Occipital lobe (tissue), 3 donors: ENCODE measurements at places on chromosomes 4 and X. TPM values are rescaled to one million over a fixed set of nuclear protein-coding genes. Genes with fewer than 3 reads are reported as not detected.

MAP3K15 gene
- 1.4 TPM for total RNA-seq

PDZD11 gene
- 26.5 TPM for total RNA-seq

FANCB gene
- total RNA-seq = 14.2 TPM

IL9R gene
- 0.16 TPM for total RNA-seq

SLC6A8 gene
- 11.4 TPM for total RNA-seq

FRG2 gene
- not detected for total RNA-seq

TENM3 gene
- 44.9 TPM for total RNA-seq

SNX25 gene
- 50.4 TPM for total RNA-seq

NKX6-1 gene
- not detected for total RNA-seq

CXCL1 gene
- 2.0 TPM for total RNA-seq

LAP3 gene
- total RNA-seq = 45.2 TPM

ERCC6L gene
- 0.62 TPM for total RNA-seq

IBSP gene
- not detected for total RNA-seq

POU4F2 gene
- total RNA-seq = not detected

TMPRSS11F gene
- not detected for total RNA-seq

MUC7 gene
- total RNA-seq = not detected

FGG gene
- 3.1 TPM for total RNA-seq

UBE2D3 gene
- 288 TPM for total RNA-seq

UNC5C gene
- 23.7 TPM for total RNA-seq
